Fibroblast of lung (primary cell): ENCODE measurements at places on chromosomes 16 and 17.

GRCh38 chr17:67403065-67403464, 26.0 kb downstream of the PITPNC1 start:
- H3K4me3 ChIP-seq: no peak overlapping the region
- H3K4me1 ChIP-seq: peaks cover 2% of the 10 kb centered on the region
- no peak for DNase-seq
- H3K27ac ChIP-seq: no peak overlapping the region

- H3K27ac ChIP-seq: no peak overlapping the region
- no peak overlapping the region for H3K4me3 ChIP-seq
- no peaks in the 10 kb centered on the region for H3K27me3 ChIP-seq
- H3K36me3 ChIP-seq: no peaks in the 10 kb centered on the region
Observed at GRCh38 chr17:17952691-17953090, 19.5 kb downstream of the TOM1L2 start.

- no peak for DNase-seq
- H3K4me3 ChIP-seq: no peak overlapping the region
- no peaks in the 10 kb centered on the region for H3K36me3 ChIP-seq
- no peaks in the 10 kb centered on the region for H3K27me3 ChIP-seq
- no peaks in the 10 kb centered on the region for H3K4me1 ChIP-seq
- no peak overlapping the region for H3K27ac ChIP-seq
Observed at GRCh38 chr17:68564415-68565111, 36.6 kb downstream of the FAM20A start.

- no peak for DNase-seq
- no peaks in the 10 kb centered on the region for H3K4me1 ChIP-seq
- H3K27ac ChIP-seq: no peak overlapping the region
Observed at GRCh38 chr16:75745823-75746222, 19.5 kb upstream of the CPHXL start.

- peak overlapping the region; percentile 1 for H3K27ac ChIP-seq
- peaks cover 49% of the 10 kb centered on the region for H3K4me1 ChIP-seq
- DNase-seq: peak; percentile 87
- no peak overlapping the region for H3K4me3 ChIP-seq
- H3K27me3 ChIP-seq: no peaks in the 10 kb centered on the region
Observed at GRCh38 chr16:66131156-66131807, 235.2 kb upstream of the CDH5 start.

GRCh38 chr17:38911081-38911730, 14.2 kb upstream of the LASP1NB start:
- DNase-seq: no peak
- H3K27ac ChIP-seq: no peak overlapping the region
- H3K36me3 ChIP-seq: peaks cover 48% of the 10 kb centered on the region
- no peaks in the 10 kb centered on the region for H3K27me3 ChIP-seq
- H3K4me1 ChIP-seq: peaks cover 21% of the 10 kb centered on the region

GRCh38 chr16:48507391-48507790, 102.6 kb downstream of the N4BP1 start:
- no peaks in the 10 kb centered on the region for H3K36me3 ChIP-seq
- peaks cover 8% of the 10 kb centered on the region for H3K4me1 ChIP-seq
- DNase-seq: no peak
- no peaks in the 10 kb centered on the region for H3K27me3 ChIP-seq
- no peak overlapping the region for H3K27ac ChIP-seq

- H3K4me3 ChIP-seq: no peak overlapping the region
- no peaks in the 10 kb centered on the region for H3K36me3 ChIP-seq
- H3K27ac ChIP-seq: no peak overlapping the region
- H3K4me1 ChIP-seq: no peaks in the 10 kb centered on the region
- DNase-seq: no peak
Observed at GRCh38 chr17:67679721-67680120, 38.0 kb upstream of the NOL11 start.

- DNase-seq: no peak
- no peak overlapping the region for H3K4me3 ChIP-seq
- H3K36me3 ChIP-seq: peaks cover 2% of the 10 kb centered on the region
- no peaks in the 10 kb centered on the region for H3K27me3 ChIP-seq
- H3K27ac ChIP-seq: no peak overlapping the region
Observed at GRCh38 chr17:64628641-64629040, 33.5 kb downstream of the SMURF2 start.

- no peaks in the 10 kb centered on the region for H3K36me3 ChIP-seq
- no peaks in the 10 kb centered on the region for H3K4me1 ChIP-seq
- H3K4me3 ChIP-seq: no peak overlapping the region
- no peak overlapping the region for H3K27ac ChIP-seq
- H3K27me3 ChIP-seq: peaks cover 4% of the 10 kb centered on the region
Observed at GRCh38 chr16:86651823-86652222, 73.5 kb downstream of the FOXL1 start.
